ENCODE measurements at places on chromosomes 2 and 18.

- DNase-seq = no peak
Observed at GRCh38 chr2:64260817-64261216, 116.6 kb upstream of the PELI1 start.

DNA sequence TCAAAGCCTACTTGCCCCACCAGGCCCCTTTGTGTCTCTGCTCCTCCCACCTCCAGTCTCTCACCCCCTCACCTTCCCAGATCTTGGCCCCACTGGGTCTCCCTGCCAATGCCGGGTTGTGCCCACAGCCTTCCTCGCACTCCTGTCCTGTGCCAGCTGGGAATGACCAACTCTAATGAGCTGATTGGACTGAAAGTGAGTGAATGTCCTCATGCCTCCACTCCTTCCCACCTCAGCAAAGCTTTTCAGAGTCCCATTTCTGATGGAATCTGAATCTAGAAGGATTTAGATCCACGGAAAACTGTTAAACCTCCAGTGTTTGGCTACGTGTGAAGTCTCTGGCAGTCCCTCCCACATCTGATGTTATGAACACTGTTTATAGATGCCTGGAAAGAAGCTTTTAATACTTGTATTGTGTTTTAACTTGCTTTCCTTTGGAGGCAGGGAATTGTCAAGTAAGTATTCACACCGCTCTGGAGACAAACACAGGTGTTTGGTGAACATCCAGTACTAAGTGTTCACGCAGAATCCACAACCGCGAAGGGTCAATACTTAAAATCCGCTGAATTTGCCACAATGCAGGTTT lies 103.9 kb downstream of the RTN4 start:
- no peak for DNase-seq

DNA sequence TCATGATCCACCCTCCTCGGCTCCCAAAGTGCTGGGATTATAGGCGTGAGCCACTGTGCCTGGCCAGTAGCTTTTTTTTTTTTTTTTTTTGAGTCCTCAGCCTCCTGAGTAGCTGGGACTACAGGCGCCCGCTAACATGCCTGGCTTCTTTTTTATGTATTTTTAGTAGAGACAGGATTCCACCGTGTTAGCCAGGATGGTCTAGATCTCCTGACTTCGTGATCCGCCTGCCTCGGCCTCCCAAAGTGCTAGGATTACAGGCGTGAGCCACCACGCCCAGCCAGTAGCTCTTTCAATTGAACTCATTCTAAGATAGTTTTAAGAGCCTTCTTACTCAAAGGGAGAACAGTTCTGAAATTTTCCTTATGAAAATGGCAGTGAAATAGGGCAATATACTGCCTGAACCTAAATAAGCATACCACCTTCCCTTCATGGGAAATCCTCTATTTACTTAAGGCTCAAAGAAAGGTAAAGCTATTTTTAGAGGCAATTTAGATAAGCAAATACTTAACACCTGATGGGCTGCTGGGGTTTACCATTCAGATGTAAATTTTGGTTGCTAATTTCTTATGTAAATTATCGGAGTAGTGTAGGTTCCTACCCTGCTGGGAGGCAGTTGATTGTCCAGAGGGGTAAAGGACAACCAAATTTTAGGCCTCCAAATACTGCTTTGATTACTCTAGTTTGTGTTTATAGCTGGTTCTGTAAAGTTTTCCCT lies 144.7 kb downstream of the GREB1L start:
- DNase-seq = no peak

DNA sequence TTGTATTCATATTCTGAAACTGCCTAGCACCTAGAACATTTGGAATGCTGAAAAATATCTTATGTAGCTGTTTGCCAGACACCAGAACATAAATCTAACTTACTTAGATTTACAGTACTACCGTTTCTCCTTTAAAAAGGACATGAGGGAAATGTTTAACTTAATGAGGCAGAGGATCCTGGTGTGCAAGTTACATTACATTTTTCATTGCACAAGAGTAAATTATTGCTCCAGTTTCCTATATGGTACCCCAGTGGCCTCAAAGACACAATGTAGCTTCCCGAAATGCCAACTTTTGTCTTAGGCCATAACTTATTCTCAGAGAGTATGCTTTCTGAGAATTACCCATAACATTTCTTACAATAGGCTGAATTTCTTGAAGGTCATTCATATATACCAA lies 105.5 kb upstream of the DTNA start:
- DNase-seq = no peak

DNA sequence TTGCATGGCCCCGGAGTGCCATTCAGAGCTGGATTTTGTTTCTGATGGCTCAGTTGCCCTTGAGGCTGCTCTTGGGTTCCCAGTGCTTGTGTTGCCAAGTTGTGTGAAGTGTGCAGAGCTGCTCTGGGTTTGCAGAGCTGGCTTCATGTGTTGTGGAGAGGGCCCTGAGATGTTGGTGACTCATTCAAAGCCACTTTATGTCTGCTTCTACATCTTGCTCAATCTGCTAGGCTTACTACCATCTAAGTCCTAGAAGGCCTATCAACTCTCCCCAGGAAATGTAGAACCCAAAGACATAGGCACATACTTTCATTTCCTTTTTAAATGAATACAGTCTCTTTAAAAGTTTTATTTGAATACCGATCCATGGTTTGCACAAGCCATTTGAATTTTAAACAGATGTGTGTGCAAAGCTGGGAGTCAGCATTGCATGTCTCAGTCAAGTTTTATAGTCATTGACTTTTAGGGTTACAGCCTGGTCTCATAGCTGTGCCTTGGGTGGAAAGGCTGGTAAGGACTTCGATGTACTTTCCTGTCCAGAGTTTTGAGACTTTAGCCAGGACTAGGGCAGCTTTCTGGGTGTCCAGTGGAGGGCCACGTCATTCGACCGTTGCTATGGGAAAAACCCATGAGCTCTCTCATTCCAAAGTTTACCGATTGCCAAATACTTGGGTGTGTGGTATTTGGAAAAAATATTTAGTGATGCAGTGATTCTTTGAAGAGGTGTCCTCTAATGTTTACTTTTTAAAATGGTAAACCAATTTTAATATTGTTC lies 105.0 kb downstream of the LTBP1 start:
- DNase-seq = no peak

DNA sequence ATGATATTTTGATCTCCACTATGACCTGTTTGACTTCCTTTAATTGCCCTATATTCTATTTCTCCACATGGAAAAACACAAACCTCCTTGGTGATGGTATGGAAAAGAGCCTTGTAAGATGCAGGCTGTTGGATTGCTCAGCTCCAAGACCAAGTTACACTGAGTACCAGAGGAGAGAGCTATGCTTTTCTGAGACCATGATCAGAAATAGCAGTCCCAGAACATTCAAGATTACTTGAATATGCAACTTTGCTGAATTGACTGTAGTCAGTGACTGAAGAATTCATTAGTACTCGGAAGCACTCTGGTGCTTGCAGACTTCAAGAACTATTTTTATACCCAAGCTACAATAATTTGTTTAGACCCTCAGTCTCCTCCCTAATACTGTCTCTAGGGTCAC lies 310.6 kb upstream of the FSIP2 start:
- DNase-seq = no peak

DNA sequence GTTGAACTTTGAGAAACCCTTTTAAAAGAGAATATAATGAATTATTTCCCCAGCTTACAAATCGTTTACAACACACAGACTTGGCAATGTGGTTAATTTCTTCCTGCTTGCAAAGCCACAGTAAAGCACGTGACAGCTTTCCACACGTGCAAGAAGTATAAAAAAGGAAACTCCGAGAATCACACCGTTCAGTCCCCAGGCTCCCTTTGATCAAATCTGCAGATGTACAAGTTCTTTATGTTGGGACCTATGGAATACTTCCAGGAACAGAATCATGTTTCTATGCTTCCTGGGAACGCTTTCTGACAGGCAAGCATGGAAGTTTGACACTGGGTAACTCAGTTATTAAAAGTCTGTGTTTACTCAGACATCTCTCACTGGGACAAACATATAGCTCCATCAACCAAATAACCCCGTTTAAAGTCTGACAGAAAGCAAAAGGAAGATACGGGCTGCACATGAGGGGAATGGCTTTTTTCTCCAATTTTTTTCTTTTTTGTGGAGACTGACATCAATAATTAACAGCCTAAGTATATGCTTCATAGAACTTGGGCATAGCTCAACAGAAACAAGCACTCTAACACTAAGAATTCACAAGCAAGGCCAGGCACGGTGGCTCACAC lies 134.8 kb downstream of the EIPR1 start:
- DNase-seq = no peak

- peak; percentile 21 for DNase-seq
Observed at GRCh38 chr18:9333441-9334328, 888 bp upstream of the TWSG1 start.

DNA sequence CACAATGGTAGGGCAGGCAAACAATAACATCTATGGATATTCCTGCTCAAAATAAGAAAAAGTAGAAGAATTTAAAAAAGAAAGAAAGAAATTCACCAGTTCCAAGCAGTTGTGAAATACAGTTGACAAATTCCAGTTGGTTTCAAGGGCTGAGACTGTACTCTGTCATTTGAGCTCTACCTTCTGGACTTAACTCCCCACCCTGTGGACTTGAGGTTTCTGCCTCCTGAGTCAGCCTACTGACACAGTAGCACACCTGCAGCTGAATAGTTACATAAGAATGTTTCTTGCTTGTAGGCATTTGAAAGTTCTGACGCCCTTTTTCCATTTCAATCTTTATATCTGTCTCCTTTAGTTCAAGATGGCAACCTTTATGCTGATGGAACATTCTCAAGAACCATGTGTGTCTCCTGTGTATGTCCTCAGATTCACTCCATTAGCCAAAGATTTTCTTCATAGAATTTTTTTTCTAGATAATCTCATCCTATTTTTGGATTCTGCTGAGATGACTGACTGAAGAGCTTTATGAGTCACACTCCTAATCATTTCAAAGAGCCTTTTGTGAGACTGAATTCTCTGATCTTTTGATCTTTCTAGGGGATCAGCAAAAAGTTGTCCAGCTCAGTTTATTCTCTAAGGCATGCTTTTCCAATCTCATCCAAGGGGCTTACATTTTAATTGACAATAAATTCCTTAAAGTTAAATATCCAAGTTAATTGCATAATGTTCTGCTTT lies 19.1 kb downstream of the NETO1 start:
- no peak for DNase-seq

DNA sequence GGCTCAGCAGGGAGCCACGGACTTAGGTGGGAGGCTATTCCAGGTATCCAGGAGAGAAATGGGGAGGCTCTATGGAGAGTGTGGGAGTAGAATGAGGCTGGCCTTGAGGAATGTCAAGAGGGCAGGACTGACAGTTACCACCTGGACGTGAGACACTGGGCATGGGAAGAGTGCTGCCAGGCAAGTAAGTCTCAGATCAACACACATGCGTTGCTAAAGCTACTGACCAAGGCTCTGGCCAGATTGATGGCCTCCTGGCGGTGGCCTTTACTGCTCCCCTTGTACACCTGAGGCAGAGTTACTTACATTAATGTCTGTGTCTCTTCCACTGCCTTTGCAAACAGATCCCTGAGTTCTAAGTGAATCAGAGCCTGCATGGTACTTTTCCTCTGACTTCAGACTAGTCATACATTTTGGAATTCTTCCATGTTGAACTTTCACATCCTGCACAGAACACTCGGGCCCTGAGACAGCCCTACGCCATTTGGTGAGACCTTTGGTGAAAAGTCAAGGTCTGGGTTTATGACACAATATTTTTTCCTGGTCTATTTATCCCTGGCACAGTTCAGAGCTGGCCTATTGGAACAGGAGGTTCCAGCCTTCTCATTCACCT lies 398.8 kb upstream of the TRIB2 start:
- DNase-seq = no peak

- DNase-seq = no peak
Observed at GRCh38 chr18:62097698-62098097, 89.2 kb downstream of the PIGN start.

DNA sequence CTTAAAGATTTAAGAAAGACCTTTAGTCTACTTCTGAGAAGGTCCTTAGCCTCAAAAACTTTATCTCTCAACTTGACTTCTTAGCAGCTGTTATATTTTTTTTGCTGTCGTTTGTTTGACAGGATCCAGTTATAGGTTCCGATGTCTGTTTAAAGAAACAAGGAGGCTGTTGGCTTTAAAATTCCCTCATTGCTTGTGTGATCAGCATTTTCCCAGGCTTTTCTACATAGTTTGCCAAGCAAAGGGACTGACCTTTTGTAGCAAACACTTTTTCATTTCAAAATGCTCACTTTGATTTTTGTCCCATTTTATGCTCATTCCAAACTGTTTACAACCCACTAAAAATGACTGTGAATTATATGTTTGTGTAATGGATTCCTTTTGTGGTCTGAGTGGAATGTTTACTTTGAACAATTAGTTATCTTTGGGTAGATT lies 394.9 kb downstream of the ARHGAP15 start:
- no peak for DNase-seq

DNA sequence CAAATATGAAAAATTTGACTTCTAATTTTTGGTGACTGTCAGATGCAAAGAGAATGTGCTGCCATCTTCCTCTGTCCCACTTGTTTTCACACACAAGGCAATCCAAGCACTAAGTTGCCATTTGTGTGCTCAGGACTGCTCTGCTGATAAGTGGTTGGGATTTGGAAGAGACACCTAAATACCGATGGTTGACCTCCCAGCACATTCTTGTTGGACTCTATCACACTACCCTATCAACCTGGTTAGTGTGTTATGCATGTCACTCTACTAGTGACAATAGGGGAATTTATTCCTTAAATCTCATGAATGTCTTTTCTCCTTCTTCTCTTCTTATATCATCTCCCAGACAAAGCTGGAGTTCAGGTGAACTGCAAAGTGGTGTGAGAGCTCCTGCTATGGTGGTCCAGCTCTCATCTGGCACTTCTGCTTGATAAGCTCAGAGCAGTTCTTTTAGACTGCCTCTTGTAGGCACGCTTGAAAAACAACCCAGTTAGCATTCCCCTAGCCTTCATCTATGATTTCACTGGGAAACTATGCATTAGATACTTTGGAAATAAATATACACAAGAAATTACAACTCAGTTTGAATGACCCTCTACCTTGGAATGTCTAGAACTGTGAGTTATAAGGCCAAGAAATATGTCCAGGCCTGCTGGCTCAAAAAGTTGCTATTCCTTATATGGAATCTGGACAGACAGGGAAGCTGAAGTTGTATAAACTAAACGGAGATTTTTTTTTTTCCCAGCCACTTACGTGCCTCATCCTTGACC lies 404.8 kb downstream of the MEIS1 start:
- no peak for DNase-seq

GRCh38 chr2:100208141-100208770 lies 65.9 kb upstream of the AFF3 start:
- DNase-seq = no peak

GRCh38 chr18:57428221-57429150 lies 6.7 kb upstream of the ONECUT2 start:
- no peak for DNase-seq

DNA sequence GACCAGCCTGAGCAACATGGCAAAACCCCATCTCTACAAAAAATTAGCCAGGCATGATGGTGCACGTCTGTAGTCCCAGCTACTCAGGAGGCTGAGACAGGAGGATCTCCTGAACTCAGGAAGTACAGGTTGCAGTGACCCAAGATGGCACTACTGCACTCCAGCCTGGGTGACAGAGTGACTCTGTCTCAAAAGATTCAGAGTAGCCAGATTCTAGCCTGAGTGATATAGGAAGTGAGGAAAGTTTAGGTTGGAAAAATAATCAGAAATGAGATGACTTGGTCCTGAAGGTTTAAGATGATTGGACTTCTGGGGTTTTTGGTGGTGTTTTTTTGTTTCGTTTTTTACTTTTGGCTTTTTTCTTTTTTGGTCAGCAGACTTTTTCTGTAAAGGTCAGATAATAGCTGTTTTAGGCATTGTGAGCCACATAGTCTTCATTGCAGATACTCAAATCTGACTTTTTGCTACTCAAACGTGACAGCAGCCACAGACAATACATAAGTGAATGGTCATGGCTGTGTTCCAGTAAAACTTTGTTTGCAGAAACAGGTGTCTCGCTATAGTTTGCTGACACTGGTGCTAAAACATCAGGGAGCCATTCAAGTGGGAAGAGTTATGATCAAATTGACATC lies 104.1 kb upstream of the UBXN4 start:
- DNase-seq = no peak
